ENCODE measurements at places on chromosomes 1 and 21.

- no peak for DNase-seq
Measured at GRCh38 chr1:203720242-203720641, 44.7 kb upstream of the LAX1 start.

DNA sequence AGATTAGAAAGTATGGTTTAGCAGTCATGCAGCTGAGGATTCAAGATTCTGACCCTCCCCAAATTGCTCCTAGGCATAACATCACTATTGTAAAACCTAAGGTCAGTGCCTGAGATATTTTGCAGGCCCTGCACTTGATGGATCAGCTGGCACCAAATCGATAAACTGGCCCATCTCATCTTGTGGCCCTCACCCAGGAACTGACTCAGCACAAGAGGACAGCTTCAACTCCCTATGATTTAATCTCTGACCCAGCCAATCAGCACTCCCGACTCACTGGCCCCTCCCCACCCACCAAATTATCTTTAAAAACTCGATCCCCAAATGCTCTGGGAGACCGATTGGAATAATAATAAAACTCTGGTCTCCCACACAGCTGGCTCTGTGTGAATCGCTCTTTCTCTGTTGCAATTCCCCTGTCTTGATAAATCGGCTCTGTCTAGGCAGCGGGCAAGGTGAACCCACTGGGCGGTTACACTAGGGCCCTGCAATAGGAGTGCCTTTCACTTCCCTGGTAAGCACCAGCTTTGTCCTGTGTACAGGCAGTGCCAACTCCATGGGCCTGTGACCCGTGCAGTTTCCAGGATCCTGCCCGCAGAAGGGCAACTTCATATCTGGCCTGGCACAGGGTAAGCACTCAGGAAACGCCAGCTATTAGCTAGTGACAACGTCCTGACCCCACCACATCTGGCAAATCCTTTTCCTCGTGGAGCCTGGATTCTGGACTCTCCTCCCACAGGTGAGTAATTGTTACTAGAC is 28.7 kb upstream of the SLC2A5 start:
- no peak for DNase-seq

DNA sequence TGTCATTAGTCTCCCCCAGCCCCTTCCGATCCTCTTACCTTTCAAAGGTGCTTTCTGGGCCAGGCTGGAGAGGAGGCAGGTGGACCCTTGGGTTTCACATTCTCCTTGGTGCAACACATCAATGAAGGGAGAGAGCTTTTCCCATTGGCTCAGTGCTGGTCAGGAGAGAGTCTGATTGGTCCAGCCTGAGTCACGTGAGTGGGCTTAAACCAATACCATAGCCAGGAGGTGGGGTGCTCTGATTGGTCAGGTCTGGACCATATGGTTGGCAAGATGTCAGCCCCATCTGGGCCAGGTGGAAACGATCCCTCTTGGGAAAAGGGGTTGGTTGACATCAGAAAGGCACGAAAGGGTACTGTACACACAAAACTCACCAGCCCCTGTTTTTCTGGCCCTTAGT is 44.8 kb upstream of the ABCG1 start:
- no peak for DNase-seq

DNA sequence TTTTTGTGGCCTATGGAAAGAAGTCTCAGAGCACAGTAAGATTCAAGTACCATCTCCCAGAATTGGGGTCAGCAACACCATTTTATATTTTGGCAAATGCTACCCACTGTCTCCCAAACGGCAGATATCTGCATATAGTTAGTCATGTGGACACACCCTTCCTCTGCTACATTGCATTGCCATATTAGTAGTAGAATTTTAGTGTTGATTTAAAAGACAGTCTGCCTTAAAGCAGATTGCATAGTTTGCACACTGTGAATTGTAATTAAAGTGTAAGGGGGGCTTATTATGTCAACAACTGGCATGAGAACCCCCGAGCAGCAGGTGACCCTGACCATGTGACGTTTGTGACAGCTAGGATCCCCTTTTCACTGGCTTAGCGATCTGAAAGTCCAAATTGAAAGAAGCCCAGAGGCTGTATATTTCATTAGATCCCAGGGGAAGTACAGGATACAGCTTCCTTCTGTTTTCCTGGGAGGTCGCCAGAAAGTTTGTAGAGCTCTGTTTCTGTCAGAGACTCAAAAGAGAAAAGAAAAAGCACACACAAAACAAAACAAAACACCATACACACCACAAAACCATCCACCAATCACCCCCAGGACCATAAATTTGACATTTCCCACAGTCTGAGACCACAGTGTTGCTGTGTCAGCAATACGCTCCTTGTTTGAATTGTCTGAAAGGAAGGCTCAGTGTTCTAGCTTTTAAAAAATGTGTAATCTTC is 172.4 kb downstream of the NFIA start:
- no peak for DNase-seq

DNA sequence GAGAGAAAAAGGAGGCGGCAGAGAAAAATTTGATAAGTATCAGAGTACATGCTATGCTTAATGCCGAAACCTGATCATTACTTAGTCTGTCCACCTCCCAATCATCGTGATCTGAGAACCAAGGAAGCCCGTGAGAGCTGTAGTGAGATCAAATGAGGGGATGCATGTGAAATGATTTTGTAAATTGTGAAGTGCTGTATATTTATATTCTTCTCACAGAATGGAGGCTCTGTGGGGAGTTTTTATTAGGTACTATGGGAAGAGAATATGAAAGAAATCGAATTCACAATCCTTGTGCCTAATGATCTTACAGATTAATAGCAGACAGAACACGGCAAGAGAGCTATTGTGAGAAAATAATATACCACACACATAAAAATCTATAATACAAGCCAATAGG is 115.5 kb downstream of the LYPLAL1 start:
- DNase-seq: no peak

GRCh38 chr1:26154750-26155149 is 4.1 kb upstream of the FAM110D start:
- DNase-seq: no peak

DNA sequence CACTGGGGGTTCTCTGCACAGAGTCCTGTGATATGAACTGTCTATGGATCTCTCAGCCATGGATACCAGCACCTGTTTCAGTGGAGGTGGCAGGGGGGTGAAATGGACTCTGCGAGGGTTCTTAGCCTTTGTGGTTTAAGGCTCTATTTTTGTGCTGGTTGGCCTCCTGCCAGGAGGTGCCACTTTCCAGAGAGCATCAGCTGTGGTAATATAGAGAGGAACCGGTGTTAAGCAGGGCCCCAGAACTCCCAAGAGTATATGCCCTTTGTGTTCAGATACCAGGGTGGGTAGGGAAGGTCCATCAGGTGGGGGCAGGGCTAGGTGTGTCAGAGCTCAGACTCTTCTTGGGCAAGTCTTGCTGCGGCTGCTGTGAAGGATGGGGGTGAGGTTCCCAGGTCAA is 330.0 kb upstream of the PLD5 start:
- no peak for DNase-seq

DNA sequence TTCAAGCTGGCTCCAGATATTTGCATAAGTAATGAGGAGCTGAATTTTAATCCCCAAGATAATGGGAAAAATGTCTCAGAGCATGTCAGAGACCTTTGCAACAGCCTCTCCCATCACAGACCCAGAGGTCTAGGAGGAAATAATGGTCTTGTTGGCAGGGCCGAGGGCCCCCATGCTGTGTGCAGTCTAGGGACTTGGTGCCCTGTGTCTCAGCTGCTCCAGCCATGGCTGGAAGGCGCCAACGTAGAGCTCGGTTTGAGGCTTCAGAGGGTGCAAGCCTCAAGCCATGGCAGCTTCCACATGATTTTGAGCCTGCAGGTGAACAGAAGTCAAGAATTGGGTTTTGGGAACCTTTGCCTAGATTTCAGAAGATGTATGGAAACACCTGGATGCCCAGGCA is 134.7 kb downstream of the LYPLAL1 start:
- DNase-seq: no peak

DNA sequence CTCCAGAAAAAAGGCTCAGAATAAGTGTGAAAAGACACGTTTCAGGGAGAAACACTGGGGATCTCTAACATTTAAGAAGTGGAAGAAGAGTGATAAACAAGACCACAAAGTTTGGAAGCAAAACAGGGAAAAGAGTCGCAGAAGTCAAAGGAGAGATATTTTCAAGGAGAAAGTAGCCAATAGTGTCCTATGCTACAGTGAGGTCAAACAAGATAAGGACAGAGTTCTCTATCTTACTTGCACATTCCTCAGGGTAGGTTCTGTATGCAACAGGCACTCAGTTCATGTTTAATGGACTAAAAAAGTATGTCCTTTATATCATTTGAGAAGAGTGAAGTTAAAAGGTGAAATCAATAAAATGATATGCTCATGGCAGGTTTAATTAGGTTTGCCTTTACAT is 13.8 kb upstream of the EDEM3 start:
- DNase-seq: no peak

GRCh38 chr1:20729155-20729931 is 3.2 kb downstream of the SH2D5 start:
- no peak for DNase-seq

- no peak for DNase-seq
Measured at GRCh38 chr1:98325646-98326440, 335.7 kb upstream of the SNX7 start.

DNA sequence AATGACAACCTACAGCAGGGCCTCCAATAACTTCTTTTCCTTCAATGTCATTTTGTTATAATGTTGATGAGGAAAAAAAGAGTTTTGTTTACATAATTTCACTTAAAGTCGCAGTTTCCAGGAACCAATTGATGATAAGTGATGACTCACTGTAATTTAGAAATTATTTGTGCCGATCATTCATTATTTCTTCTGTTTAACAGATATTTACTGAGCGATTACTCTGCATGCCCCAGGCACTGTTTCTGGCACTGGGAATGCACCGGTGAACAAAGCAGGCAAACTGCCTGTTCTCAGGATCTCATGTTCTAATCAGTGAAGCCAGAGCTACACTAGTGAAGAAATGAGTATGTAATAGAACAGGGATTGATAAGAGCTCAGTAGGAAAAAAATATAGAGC is 403.4 kb downstream of the NTNG1 start:
- DNase-seq: no peak

DNA sequence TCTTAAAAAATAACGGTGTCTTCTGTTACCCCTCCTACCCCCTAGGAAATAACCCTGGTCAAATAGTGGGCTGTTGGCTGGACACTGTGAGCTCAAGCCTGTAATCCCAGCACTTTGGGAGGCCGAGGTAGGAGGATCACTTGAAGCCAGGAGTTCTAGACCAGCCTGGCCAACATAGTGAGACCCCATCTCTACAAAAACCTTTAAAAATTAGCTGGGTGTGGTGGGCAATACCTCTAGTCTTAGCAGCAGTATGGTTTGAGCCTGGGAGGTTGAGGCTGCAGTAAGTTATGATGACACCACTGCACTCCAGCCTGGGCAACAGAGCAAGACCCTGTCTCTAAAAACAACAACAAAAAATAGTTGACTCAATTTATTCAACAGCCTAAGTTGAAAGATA is 453.7 kb downstream of the SIPA1L2 start:
- no peak for DNase-seq

DNA sequence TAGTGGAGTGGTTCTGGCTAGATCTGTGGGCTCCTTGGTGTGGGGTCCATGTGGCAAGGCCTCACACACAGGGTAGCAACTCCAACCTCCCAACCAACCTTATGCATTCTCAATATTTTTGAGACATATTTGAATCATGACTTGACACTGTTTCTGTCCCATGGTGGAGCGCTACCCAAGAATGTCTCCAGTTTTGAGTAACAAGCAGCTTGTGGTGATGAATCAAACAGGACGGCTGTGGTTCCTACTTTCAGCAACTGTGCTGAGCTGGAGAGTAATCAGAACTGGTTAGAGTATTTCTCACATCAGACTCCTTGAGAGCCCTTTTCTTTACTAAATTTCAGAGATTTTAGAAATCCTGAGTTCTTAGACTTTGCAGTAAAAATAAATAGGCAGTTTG is 3.1 kb downstream of the LCE3D start:
- DNase-seq: no peak

DNA sequence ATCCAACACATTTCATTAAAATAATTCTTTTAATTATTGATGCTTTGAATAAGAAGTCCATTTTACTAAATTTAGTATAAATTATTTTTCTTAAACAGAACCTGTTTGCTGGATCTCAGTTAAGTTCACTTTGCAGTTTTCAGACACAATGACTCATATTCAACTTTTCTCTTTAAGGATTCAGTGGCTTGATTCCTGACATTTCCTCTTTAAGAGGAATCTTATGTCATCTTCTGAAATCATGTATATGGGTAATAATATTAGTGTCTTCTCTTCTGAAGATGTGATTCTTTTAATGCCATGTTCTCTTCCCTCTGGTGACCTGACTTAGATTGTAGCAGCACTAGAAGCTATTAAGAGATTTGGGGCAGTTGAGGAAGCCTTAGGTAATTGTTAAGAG is 12.6 kb downstream of the CREG1 start:
- no peak for DNase-seq

DNA sequence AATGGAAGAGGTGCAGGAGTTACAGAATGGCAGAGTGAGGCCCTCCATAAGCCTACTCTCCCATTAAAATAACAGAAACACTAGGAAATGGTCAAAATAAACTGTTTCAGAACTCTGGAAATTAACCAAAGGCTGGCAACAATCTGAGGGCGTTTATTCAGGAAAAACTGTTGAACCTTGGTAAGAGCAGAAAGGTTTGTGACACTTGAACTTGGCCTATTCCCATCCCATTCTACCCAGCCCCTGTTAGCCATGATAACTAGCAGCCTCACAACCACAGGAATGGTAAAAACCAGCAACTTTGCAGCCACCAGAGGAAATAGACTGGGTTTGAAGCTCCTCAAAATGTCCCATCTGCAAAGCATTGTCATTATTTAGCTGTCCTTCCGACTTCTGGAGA is 256.8 kb downstream of the RHOU start:
- no peak for DNase-seq

DNA sequence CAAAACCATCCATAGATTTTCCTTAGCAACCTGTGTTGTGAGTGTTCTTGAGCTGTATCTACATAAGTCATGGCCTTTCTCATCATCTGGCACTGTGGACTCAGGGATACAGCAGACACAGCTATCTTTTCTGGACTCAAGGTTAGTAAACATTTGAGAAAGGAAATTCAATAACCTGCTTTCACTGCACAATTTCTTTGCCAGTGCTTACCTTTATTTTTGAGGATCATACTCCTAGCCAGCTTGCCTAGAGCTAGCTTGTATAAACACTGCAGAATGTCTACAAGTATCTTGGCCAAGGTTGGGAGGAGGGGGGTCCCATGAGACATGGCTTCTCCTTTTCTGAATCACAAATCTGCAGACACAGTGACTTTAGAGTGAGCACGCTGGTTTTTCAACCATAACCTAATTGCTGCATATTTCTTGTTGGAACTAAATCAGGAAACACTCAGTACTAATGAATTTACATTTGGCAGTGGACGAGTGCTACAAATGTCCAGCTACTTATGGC is 27.2 kb downstream of the ADAMTS5 start:
- DNase-seq: no peak

GRCh38 chr1:241323514-241324195 is 33.4 kb downstream of the RGS7 start:
- DNase-seq: no peak
